ENCODE measurements at places on chromosomes 16 and 17.

DNA sequence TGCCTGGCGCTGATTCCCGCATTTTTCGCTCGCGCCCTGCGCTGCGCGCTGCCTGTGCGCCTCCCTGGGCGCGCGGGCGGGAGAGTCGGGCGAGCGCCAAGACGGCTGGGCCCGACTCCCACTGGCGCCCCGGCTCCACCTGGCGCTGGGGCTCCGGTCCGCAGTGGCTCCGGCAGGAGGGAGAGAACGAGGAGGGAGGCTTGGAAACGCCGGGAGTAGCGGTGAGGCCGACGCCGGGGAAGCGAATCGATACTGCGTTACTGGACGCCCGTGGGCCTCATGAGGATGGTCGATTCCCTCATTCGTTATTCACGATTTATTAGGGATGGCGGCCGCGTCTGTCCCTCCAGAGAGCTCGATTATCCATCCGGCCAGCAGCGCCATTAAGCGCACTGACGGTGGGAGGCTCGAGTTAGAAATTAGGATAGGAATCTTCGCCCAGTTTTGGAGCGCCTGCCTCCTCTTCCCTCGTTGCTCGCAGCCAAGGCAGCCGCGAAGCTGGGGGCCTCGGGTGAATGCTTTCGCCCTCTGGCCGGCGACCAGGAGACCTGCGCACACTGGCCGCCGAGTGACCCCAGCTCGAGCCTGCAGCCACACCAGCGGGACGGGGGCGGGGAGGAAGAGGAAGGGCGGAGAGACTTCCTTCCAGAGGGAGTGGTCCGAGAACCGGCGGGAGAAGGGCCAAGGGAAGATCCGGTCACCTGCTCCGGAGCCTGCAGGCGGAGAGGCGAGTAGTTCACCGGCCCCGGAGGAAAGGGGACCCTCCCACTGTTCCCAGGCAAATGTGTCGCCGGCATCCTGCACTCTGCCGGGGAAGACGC is 1.3 kb upstream of the PCGF2 start:
- DNase-seq: no peak

- DNase-seq: no peak
Observed at GRCh38 chr16:85900027-85900792, 1.2 kb downstream of the IRF8 start.

DNA sequence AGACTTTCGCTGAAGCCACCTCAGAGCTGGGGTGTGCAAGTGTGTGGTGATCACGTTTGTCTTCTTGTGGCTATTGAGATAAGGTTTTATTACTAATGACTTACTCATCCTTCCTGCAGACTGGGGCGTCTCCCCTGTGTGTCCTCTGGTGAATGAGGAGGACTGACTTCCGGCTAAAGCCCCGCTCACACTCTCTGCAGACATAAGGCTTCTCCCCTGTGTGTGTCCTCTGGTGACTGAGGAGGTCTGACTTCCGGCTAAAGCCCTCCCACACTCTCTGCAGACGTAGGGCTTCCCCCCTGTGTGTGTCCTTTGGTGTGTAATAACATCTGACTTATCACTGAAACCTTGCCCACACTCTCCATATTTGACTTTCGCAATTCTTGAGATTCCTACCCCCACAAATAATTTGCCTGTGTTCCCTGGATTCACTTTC is 19.4 kb downstream of the PRDM7 start:
- DNase-seq: peak; percentile 90

DNA sequence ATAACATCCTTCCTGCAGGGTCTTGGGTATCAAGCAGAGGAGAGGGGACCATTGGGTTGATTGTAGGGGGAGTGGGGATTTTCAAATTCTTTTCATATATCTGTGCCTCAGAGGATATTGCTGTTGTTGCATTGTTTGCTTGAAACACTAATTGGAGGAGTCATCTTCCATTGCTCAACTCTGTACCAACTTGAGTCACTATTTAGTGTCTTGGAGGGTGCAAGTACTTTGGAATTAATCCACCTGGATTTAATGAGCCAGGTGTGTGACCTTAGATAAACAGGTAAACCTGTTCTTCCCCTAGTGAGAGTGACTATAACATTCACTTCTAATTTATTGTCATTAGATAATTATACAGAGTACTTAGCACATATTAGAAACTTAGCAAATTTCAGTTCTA is 151.3 kb upstream of the CNTNAP4 start:
- DNase-seq: no peak

DNA sequence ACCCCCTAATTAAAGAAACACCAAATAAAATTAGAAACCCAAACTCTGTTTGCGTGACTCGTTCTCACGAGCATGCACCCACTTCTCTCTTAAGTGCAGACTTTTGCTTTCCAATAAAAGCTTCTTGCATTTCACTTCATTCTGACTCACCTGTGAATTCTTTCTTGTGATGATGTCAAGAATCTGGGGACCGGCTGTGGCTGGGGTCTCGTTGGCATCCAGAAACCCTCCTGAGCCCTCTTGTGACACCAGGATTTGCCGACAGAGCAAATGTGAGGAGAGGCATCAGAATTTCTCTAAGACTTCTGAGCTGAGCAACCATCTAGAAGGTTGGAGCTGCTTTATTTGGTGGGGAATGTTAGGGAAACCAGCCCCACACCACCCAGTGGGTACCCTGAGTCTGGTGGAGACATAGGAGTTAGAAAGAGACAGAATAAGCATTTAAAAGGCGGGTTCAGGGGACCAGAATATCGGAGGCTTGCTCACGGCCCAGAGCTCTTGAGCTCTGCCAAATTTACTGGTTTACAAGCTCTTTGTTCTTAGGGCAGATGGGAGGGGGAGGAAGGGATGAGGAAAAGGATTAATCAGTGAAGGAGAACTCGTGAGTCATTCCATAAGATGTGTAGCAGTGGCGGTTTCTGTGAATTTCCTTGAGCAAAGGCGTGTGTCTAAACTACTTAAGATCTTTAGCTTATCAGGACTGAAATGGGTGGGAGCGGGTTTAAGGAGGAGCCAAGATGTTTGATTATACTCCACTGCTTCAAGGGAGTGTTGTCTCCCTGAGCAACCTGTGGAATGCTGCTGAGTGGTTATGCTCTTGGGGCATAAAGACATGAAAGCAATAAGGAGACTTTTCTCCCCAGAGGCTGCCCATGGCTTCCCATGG is 24.2 kb upstream of the TMC5 start:
- peak; percentile 17 for DNase-seq

Data from brain microvascular endothelial cell (primary cell).